Breast epithelium (tissue), 4 donors: ENCODE measurements at places on chromosomes 1 and 21.

GRCh38 chr21:37675202-37675801, 241.0 kb downstream of the KCNJ6 start:
- peak; percentile 59 for DNase-seq

DNA sequence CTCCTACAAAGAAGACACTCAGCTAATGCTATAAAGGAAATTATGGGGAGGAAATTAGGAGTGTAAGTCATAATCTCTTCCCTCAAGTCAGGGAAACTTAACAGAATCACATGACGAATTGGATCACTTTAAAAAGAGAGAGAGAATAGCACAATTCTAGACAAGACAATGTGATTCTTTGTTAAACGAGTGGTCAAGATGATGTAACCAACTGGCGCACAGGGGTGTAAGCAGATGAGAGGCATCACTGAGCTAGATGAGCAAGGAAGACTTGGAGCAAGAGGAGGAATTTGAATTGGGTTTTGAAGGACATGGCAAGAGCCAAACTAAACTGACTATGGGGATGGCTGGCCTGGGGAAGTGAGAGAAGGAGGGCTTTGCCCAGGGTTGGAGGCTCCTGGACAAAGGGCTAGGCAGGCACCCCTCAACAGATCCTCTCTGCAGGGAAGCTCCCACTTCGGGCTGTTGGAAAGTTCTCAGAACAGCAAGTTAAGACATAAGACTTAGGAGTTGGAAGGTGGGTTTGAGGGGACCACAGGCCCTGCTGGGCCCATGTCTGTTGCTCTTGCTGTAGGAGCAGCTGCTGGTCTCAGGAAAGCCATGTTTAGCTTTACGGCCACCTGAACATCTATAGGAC, 123.9 kb upstream of the GRIK3 start:
- DNase-seq = peak; percentile 46

DNA sequence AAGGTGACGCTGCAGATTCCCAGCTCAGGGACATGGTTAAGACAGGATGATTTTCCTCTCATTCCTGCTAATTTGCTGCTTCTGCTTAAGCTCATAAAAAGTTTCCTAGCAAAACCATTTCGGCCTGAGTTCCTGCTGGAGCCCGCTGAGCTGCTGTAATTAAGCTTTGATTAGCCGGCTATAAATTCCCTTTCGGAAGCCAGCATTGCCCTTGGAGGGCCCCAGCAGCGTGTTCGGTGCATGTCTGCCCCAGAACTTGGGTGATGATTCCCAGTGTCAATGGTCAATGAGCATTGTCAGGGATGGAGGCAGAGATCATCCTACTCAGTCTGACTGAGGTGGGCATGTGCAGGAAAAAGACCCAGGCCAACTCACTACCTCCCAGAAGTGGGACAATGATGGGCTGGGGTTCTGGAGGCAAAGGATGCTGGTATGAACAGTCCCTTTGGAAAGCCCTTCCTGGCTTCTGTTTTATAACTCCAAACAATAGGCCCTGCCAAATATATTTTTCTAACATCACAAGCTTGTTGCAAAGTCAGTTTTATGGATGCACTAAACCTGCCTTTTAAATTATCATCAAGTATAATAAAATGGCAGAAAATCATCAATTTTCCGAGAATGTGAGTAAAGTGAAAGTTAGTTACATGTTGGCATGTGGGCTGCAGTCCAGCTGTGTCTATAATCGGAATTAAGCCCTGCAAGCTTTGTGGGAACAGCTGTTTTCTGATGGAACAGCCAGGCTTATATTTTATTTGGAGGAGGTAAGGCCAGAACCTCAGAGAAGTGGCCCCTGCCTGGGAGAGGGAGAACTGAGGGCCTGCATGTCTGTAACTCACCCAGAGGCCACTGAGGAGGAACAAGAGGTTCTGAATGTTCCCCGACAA, 257.1 kb downstream of the GRIK3 start:
- DNase-seq = no peak

DNA sequence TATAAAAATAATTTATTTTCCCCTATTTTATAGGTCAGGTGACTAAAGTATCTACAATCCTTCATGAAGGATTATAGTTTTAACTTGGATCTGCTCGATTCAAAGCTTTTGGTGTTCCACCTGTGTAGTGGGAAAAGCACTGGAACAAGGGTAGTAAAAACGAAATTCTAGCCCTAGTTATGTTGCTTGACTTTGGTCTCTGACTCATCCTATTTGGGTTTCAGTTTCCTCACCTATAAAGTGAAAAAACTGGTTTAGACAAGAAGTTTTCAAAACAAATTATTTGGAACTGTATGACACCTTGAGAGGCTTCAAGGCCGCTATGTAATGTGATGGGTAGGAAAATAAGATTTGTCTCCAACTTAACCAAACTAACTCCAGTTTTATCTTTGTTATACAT, 505.2 kb upstream of the ZRANB2 start:
- DNase-seq = no peak

DNA sequence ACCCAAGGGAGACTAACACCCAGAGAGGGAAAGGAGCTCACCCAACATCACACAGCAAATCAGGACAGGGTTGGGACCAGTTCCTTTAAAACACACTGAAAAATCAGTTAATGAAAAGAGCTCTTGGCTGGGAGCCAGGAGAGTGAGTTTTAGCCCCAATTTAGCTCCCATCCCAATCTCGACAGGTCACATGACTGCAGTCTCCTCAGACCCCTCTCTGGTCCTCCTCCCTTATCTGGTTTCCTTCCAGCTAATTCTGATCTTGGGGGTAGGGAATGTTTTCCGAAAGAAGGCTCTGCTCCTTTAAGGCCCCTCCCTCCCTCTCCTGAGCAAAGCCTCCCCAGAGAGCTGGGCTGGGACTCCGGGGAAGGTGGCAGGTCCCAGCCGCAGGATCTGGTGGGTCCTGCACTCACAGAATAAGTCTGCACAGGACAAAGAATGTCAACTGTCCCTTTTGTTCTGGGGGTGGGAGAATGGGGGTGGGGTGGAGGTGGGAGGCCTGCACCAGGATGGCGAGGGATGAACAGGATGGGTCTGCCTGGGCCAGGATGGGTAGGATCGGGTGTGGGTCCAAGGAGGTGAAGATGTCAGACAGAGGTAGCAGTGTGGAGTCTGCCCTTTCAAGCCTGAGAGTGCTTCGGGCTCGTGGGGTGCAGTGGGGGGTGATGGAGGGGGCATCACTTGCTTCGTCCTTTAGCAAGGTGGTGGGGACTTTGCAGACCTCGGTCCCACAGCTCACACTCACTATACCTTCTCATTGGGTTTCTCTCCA, 57.3 kb upstream of the SSBP3 start:
- no peak for DNase-seq

GRCh38 chr1:150144606-150145005, 5.1 kb upstream of the PLEKHO1 start:
- no peak for DNase-seq

DNA sequence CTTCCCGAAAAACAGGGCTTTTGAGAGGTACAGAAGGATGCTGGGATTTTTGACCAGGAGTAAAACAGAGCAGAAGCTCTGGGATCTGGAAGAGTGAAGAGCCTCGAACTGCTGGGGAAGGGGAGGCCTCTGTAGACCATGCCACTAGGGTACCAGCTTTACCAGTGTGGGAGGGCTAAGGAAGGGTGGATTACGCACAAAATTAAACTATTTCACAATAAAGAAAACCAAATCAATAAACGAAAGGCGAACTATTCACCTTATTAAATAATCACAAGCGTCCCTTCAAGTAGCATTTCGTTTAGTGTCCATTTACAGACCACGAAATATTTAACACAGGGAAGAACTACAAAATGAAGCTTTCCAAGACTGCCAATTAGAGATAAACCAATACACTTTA, 723 bp downstream of the CZIB start:
- no peak for DNase-seq

- DNase-seq = no peak
These were observed 7.7 kb downstream of the ARHGEF2 start for GRCh38 chr1:155970531-155971167.

- DNase-seq = no peak
These were observed 191.5 kb upstream of the AJAP1 start for GRCh38 chr1:4462831-4463484.

DNA sequence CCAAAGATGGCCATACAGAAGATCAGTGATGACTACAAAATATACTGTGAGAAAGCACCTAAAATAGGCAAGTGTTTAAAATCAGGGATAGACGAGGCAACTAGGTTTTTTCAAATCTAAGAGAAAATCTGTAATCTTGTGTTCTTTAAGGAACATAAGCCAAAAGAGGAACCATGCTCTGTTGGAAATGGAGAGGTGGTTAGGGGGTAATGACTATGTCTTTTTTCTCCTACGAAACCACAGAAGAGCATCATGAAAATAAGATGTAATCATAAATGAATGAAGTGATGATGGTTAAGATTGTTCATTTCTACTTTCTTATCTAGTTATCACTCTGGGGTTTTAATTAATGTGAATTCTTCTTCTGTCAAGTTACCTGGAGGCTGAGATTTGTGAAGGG, 43.1 kb downstream of the RGSL1 start:
- DNase-seq = no peak

- DNase-seq = no peak
These were observed 4.7 kb upstream of the C21orf91 start for GRCh38 chr21:17823846-17824245.

DNA sequence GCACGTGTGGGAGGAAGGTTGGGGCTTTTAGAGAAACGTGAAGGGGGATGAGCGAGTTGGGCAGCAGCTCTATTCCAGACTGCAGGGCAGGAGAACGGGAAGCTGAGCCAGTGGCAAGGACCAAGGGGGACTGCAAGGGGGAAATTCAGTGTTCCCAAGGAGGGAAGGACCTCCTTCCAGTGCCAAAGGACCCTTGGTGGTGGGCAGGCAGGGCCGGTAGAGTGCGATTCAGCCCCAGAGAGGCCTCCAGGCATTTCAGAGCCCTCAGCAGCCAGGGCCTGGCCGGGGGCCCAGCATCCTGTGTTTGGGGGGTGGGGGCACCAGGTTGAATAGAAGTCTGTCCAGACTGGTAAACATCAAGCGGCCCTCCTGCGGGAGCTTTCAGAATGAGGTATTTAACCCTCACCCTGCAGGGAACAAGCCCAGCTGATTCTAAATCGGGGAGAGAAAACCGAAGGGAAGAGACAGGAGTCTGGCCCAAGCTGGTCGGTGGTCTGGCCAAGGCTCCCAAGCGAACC, 2.3 kb downstream of the COL9A2 start:
- DNase-seq = no peak

- DNase-seq = no peak
These were observed 224.4 kb upstream of the COA6 start for GRCh38 chr1:234148816-234149215.

- peak; percentile 60 for DNase-seq
These were observed 81.1 kb downstream of the PGM1 start for GRCh38 chr1:63674238-63674864.

GRCh38 chr1:171984850-171985485, 143.7 kb downstream of the DNM3 start:
- DNase-seq = no peak

GRCh38 chr1:7707527-7707926, 63.6 kb upstream of the VAMP3 start:
- DNase-seq = no peak

DNA sequence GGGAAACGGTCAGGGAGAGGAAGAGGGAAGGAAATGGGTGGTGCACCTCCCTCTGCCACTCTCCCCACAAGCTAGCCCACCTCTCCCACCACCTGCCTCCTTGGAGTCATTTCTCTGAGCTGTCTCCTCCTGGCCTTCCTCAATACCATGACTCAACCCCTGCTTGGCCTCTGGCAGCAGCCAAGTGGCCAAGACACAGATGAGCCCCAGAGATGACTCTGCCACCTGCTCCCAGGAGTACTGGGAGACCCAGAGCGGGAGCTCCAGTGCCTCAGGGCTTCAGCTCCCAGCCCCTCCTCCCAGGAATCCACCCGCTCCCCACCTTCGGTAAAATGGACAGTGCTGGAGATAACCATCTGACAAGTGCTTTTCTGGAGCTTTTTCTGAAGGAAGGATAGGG, 2.6 kb downstream of the S100A16 start:
- DNase-seq = no peak

- DNase-seq = no peak
These were observed 187.3 kb downstream of the ATP6V1G3 start for GRCh38 chr1:198352975-198353695.

- no peak for DNase-seq
These were observed 44.9 kb downstream of the SYT6 start for GRCh38 chr1:114108751-114109255.

GRCh38 chr1:193264313-193265065, 78.1 kb upstream of the B3GALT2 start:
- no peak for DNase-seq

DNA sequence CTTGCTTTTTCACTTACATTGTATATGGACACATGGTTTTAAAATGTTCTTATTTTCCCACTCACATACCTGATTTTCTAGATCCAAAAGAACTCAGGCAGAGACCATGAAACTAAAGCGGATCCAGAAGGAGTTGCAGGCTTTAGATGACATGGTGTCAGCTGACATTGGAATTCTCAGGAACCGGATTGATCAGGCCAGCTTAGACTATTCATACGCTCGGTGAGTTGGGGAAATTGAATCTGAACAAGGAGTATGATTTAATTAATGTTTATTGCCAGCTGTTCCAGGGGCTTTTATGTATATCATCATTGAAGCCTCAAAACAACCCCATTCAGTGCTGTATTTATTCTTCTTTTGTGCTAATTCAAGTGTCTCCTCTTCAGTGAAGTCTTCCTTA, 12.7 kb downstream of the GORAB start:
- no peak for DNase-seq

DNA sequence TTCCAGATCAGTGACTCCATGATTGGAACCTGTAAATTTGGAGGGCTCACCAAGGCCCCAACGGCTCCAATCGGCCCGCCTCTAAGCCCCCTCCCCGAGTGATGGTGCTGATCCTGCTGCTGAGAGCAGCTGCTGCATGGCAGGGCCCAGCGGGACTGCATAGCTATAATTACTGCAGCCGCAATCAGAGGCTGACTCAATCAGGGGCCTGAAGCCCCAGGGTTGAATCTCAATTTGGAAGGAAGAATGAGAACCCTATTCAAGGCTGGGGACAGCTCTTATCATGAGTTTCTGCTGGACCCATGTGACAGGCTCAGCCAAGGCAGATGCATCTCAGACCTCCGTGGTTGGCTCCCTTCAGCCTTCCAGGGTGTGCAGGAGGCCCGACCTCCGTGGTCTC, 42.8 kb upstream of the MAGOH start:
- no peak for DNase-seq

DNA sequence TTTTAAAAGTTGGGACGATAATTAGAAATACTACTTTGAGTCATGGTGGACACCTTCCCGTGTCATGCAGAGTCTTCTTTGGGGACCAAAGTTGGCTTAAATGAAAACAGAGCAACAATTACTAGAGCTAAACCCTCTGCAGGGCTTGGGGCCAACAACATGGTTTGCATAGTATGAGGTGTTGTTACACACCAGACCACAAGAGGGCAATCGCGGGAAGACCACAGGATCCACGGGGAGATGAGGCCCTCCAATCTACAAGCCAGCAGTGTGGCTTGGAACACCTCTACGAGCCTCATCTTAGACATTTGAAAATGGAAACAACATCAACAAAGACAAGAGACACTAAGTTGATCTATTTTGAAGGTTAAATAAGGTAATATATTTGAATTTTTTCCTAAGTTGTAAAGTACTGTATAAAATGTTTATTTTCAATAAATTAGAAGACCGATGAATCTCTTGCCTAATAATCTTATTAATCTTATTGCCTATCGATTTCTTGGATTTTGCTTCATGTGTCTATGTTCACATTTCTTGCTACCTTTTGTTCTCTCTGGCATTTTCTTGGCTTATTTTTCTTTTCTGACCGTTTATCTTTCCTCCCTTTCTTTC, 8.2 kb upstream of the SMCP start:
- peak; percentile 55 for DNase-seq
